Stimulated activated CD4-positive, alpha-beta T cell treated with anti-CD3 and anti-CD28 coated beads, TNF-alpha, amount 100 ng/mL, for 4 hours (primary cell): ENCODE measurements at places on chromosomes 4 and X.

DNA sequence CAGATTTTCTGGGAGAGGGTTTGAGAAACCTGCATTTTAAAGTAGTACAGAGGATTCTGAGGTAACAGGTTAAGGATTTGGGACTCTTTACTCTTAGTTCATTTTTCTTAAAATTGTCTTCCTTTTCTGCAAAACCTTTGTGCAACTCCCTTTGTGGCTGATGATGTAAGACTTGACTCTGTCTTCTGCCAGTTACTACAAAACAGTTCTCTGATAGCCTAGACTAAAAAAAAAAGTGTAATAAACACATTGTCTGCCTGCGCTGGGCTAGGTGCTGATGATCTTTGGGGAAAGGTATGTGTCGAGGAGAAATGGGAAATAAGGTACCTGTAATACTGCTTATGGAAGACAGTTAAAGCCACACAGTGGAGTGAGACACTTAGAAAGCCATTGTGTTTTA lies 28.7 kb downstream of the IL13RA1 start:
- DNase-seq: no peak

DNA sequence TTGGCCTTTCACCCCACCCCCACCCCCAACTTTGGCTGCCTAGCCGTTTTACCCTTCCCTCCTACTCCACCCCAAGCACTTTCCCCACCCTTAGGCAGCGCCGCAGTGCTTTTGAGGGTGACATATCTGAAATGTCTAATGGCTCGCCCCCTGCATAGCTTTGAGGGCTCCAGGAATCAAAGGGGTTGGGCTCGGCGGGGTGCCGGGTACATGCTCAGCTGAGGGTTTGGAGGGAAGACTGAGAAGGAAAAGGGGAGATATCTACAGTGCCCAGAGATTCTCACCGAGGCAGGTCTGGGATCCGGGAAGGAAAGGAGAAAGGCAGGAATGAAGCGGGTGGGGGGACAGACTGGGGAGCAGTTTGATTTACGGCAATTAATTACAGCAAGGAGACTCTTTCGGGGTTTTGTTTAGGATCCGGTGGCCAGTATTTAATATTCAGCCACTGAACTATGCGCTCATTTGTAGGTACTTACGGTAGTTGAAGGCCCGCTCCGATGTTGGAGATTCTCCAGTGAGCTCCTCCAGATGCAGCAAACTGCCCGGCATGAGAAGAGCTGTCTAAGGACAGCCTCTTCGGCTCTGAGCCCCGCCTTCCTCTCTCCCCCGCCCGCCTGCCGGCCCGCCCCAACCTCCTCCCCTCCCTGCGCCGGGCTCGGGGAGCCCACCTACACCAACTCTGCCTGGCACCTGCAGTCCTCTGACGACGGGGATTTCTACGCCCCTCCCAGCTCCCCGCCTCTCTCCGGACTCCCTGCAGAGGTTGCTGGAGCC lies at the start of gene IGSF1:
TSS of gene IGSF1 (minus strand) at position 569 of the 774 bp plus-strand sequence. CDS start 2,632 bp downstream, outside the sequence.
- DNase-seq: no peak

DNA sequence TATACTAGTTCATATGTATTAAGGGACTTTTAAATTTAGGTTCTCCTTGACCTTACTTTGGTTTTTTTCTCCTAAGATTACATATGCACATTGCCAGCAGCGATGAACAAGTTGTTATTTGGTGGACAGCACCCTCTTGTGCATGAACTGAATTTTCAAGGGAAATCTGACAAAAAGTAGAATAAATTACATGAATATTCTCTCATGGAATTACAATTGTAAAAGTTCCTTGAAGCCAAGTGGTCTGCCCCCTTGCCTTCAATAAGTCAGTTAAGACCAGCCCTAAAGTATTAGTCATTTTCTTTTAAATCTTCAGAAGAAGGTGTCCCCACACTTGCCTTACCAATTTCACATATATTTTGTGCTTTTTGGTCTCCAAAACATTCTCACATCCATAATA lies 30.7 kb upstream of the SMARCA5 start:
- DNase-seq: no peak

DNA sequence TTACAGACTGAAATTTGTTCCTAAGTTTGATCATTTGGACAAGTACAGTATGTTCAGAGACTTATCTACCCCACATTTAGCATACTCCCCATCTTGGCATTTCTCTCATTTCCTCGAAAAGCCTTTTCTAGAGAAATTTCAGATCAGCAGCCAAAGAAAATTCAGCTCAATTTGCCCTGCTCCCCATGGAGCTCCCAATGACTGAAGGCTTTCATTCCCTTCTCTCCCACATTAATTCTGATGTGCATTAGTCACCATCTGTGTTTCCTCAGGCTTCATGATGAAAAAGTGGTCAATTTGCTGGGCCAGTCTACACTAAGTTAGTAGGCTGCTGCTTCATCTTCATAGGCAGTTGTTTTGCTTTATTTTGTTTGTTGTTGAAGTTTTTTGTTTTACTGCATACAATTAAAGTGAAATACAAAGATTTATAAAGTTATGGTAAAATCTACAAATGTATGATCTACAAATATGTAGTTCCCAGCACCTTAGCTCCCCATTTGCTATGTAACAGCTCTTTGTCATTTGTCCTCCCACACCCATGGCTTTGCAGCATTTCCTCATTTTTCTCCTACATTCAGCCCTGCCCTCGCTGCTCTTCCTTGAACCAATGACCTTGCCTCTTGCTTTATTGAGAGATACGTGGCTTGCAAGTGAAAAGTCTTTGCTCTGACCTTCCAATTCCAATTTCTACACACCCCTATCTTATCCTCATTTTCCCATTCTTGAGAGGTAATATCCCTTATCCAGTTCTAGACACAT lies 193.9 kb downstream of the ANAPC10 start:
- DNase-seq: no peak

- no peak for DNase-seq
Measured at GRCh38 chrX:44349561-44349960, 6.1 kb upstream of the EFHC2 start.

DNA sequence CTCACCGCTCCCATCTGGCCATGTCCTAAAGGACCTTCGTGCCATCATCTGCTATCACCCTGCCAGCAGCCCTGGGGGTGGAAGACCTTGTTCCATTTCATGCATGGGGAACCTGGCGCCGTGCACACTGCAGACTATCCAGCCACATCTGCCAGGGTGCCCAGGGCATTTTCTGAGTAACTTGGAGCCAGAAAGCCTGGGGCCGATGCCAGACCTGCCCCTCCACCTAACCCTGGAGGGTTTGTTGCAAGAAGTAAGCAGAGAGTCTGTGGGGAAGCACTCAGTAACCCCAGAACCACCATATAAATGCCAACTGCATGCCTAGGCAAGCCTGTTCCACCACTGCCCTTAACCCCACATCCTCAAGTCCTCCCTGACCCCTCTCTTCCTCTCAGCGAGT lies 7.3 kb downstream of the HAUS7 start:
- DNase-seq: no peak

- no peak for DNase-seq
Measured at GRCh38 chrX:141175786-141176185, 1.1 kb downstream of the LDOC1 start.

DNA sequence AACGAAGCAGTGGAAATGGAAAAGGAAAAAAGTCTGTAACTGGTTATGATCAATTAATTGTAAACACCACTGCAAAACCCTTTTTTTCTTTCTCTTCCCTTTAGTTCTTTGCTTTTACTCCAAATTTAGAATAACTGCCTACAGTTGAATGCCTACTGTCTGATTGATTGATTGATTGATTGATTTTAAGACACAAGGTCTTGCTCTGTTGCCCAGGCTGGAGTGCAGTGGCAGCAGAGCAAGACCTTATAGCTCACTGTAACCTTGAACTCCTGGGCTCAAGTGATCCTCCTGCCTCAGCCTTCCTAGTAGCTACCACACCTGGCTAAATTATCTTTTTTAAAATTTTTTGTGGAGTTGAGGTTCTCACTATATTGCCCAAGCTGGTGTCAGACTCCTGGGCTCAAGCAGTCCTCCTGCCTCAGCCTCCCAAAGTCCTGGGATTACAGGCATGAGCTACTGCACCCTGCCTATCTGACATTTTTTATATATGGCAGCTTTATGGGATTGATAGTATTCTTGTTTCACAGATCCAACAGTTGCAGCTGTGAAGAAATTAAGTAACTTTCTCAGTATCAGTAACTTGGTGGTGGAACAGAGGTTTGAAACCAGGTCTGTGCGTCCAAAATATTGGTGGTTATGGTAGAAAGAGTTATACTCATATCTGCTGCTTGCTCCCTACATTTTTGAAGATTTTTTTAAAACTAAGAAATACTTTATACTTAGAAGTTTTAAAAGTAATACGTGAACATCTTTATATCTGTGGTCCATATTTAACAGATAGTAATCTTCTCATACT lies 12.4 kb downstream of the UBE2K start:
- DNase-seq: no peak

DNA sequence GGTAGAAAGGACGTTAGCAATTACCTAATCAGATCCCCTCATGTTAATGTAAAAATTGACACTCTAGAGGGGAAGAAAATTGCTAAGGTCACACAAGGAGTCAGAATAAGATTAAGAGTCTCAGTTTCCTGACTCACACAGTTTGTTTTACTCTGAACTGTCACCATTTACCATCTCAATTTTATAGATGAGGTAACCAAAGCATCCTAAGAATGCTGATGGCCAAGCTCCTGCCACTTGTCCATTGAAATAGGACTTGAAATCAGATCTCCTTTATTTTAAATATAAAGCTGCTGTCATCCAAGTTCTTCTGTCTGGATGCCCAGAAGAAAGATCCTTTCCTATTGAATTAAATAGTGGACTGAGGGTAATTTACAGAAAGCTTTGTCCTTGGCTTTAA lies 114.8 kb upstream of the VAMP7 start:
- no peak for DNase-seq

DNA sequence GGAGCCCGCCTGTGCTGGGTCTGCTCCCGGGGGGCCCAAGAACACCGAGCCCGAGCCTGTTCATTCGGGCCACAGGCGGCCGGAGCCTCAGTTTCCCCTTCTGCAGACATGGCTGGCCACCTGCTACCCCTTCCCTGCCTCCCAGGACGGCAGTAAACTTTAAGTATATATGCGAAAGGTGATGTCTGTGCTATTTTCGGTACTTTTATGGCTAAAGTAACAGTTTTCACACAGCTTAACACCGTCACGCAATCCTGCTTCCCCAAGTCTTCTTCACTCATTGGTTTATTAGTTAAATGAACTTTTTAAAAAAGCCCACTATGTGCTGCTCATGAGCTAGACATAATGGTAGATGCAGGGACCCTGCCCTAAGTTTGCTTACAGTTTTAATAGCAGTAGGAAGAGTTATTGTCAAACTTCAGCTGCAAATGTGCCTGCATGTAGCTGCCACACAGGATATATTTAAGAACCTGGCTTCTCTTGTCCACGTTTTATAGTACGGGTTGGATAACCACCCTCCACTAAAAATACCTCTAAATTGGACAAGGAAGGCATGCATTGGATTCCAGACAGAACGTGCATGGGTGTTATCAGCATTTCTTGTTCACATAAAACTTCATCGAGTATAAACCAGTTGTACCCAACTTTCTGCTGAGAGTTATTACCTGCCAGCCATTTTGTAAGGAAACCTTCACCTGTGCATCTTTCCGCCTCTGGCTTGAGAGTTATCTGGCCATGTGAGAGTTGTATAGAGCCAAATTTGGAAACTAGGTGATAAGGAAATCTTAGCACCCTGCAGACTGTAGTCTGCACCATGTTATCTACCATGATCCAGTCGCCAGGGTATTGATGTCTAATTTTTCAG lies 741 bp downstream of the ANAPC4 start:
- no peak for DNase-seq

DNA sequence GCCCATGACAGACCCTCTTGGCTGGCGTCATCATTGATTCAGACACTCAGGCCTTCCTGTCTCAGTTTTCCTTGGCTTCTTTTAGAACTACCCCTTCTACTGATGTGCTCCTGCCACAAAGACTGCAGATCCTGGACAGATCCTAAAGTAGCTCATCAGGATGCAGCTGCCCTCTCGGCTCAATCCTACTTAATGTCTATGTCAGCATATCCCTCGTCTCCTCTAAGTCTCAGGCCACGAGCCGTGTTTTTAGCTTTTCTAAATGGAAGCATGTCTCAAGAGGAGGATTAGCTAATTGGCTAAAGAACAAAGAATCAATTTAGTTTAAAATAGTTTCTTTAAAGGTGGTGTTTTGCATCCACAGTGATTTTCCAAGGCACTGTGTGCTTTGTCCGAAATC lies 447.7 kb downstream of the STIM2 start:
- DNase-seq: no peak

- DNase-seq: no peak
Measured at GRCh38 chr4:138305050-138305449, 62.9 kb upstream of the SLC7A11 start.

- DNase-seq: no peak
Measured at GRCh38 chr4:153234885-153235284, 30.6 kb downstream of the TRIM2 start.

DNA sequence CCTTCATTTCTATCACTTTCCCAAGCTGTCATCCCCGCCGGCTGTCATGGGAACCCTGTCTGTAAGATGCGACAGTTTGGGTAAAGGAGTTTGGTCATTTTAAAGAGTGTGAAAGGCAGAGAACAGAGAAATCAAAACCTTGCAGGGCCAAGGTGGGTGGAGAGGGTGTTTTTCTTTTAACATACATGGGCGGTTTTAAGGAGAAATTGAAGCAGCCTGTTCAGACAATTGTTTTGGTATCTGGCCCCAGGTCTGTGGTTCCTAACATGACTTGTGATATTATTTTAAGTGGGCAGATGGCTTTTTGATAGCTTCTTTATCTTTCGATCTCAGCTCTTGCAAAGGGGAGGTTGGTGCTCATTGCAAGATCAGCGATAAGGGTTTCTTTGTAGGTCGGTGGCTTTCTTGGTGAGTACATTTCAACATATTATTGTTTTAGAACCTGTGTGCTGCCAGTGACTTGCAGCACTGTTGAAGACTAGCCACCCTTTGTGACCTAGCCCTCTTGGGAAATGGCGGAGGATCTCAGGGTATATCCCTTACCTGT lies 3.7 kb downstream of the PPP1R3F start:
- no peak for DNase-seq

- no peak for DNase-seq
Measured at GRCh38 chrX:153590961-153591956, 7.7 kb downstream of the CCNQ start.

DNA sequence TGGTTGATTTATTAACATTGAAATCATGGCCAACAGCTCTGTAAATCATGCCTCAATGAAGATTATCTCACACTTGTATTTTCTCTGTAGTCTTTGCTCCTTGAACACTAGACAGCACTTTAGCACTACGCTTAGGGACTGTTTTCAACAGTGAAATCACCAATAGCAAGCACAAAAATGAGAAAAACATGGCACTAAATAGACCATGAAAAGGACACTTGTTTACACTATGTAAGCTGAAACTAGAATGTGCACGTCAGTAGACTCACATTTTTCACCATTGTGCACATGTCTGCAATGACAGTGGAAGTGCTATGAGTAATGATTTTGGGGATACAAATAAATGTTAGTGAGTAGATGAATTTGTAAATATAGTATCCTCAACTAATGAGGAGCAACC lies 3.1 kb downstream of the BMP2K start:
- DNase-seq: no peak

DNA sequence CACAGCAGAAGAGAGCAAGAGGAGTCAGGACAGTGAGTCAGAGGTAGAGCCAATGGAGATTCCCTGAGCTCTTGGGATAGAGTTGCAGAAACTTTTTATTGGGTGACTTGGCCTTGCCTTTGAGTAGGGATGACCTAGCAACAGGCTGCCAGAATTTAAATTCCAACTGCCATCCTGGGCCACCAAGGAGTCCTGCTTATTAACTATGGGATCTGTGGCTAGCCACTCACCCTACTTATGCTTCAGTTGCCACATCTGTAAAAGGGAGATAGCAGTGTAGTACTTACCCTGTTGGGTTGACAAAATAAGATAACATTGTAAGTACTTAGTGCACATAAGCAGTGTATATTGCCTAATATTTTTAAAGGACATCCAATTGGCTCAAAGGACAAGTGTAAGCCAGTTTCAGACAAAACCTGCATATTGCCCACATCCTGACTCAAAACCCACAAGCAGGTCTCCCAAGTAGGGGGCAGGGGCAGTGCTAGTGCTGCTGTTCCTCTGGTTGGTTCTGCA lies 43.5 kb upstream of the TMEM164 start:
- no peak for DNase-seq
